Stimulated activated CD4-positive, alpha-beta T cell treated with anti-CD3 and anti-CD28 coated beads, Interleukin-4, amount 100 ng/mL, for 48 hours (primary cell): ENCODE measurements at places on chromosomes 2 and 18.

GRCh38 chr2:39179974-39180960, 59.4 kb upstream of the SOS1 start:
- no peak for DNase-seq

DNA sequence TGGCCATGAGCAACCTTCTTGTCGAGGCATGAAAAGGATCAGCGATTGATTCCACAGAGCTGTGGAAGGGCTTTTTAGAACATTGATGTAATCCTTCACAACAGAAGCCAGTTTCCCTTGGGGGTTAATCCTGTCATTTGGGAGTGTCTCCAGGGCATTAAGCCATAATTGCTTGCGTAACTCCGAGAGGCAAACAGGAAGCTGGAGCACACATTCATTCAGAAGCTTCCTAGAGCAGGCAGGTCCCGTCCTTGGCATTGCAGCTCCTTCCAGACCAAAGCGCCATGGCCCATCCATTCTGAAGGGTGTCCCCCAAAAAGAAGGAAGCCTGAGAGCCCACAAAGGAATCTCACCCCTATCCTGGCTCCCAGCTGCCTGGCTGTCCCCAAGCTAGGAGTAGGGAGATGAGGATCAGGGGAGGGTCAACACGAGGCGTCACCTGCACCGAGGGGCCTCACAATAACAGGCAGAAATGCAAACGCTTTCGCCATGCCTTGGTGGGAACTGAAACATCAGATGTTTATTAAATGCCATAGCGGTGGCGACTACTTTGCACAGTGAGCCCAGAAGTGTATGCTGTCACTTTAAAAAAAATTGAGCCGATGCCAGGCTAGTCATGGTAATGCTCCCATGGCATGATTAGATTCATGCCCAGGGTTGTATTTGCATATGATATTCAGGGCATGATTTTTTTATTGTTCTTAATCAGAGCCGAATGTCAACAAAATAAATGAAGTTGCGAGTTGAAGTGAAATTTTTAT, 339.4 kb downstream of the BCL11A start:
- no peak for DNase-seq

DNA sequence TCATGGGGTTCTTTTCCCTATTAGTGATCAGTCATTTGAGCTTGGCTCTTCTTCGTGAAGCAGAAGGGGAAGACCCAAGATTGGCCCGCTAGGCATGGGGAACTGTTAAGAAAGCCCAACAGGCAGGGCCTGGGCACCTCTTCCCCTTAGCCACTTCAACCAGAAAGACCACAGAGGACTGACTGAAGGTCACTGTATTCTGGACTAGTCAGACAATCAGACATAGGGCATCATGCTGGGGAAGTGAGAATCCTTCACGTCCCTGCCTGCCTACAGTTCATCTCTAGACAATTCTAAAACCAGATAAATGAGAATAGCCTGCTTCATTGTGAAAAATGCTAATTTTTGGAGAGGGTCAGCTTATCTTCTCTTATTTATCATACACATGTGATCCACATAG, 28.1 kb downstream of the FAP start:
- DNase-seq, result no peak

DNA sequence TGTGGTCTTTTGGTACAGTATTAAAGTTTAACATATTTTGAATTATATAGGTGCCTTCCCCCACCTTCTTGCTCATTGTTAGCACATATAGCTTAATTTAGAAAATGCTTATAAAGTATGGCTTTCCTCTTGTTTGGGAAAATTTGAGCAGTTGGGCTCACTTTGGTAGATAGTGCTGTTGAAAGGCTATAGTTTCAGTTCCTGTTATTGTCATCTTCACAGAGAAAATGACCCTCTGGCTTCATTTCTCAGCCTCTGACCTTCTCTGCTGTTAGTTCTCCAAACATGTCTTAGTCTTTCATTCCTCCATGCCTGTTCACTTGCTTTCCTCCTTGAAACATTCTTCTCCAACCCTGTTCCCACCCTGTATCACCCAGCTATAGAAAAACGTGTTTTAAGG, 200.6 kb downstream of the WDR7 start:
- DNase-seq, result no peak

DNA sequence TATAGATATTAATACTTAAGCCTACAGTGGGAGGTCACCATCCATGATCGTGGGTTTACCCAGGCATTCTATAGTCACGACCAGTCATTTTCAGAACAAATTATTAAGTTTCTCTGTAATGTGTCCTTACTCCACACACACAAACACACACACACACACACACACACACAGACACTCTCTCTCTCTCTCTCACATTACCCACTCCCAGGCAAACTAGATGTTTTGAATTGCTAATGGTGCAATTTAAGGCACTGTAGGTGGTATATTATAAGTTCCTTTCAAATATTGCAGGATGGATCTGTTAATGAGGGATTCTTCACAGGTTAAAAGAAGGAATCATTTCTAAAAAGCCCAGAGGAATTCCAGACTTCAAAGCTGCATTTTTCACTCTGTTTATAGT, 657.8 kb downstream of the MBD2 start:
- no peak for DNase-seq

DNA sequence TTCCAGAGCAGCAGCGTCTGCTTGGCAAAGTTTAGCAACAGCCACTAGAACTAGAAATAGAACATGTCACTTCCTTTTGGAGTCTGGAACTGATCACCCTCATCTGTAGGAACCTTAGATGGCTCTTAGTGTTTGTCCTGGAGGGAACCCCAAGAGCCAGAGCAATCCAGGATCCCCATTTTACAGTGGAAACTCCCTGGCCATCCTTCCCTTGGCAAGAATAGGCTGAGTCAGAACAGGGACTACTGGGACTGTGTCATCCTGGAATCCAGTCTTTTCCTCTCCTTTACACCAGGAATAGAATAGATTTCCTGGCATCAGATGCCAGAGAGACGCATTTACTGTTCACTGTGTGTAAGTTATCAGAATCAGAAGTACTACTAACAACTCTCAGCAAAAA, 33.2 kb upstream of the GRHL1 start:
- DNase-seq, result no peak

DNA sequence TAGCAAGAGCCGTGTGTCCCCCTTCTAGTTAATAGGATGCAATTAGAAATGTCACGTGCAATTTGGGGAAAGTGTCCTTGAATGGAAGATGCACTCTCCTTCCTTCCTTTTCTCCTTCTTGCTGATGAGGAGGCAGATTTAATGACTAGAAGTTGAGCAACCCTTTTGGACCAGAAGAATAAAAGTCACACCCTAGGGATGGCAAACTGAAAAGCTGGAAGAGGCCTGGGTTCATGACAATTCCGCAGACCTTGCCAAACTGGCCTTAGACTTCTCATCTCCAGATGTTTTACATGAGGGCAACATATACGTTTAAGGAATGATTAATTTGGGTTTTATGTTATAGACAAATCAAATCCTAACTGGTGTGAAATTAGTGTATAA, 38.6 kb upstream of the NCOA1 start:
- no peak for DNase-seq

DNA sequence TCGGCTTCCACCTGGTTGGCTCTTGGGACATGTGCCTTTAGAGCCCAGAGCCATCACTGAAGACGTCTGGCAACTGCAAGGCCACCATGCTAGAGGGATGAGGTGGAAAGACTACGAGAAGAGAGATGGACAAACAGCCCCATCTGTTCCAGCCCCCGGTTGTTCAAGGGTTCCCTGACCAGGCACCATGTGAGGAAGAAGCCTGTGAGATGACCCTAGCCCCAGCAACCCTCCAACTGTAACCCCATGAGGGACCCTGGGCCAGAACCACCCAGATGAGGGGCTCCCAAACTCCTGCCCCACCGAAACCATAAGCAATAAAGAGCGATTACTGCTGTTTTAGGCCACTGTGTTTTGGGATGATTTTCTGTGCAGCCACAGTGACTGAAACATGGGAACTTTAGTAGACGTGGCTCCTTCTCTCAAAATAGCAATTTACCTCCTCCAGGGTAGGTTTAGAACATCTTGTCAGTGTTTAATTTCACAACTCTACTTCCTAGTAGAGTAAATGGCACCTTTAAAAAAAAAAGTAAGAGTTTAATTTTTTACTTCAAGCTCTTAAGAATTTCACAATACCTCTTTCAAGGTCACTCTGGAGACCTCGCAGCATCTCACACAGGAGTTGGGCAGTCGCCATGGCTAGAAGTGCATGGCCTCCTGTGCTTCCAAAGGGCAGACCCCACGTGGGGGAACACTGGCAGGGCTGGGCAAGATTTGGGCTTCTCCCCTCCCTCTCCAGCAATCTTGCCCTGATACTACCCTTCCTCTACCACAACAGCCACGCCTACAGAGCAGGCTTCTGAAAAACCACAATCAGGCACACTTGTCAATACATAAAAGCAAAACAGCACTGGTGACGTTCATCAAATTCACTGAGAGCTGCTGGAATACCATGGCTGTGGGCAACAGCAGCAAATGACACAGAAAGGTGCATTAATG, 48.8 kb downstream of the TMEM163 start:
- no peak for DNase-seq

DNA sequence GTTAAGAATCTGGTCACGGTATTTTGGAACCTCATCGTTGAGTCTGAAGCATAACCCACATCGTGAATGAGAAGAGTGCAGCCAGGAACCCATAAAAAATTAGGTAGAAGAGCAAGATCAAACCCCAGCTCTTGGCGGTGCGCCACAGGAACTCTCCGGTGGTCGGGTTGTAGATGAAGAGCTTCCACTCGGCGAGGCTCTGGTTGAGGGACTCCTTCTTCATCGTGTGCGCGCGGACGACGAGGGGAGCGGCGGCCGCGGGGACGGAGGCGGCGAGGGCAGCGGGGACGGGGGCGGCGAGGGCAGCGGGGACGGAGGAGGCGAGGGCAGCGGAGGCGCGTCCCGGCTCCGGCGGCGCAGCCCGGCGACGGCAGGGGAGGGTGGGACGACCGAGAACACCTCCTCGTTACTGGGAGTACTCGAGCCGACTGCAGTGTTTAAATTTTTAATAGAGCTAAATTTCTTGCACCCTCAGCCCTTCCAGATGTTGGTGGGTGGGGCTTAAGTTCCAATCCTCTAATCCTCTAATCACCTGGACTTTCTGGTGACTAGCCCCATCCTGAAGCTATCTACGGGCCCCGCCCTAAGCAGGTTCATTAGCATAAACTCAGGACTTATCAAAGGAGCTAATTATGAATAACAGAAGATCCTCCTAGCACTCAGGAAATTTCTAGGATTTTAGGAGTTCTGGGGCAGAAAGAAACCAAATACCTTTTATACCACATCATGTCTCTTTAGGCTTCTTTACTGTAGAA, 20.4 kb upstream of the PAPOLG start:
- DNase-seq, result no peak

DNA sequence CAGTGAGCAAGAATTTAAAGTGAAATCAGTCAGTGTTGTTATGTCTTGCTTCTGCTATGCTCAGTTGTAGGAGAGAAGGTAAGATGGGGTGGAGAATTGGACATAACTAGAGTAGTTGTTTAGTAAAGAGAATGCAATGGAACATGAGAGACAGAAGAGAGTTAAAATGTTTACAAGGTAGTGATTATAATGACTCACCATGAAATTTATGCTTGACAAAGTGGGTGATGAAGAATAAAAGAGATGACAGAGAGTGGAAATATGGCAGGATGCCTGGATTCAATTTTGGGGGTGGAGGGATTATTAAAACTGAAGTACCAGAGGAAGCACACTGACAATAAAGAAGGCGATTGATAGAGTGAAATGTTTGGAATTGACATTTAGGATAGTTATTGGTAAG, 10.6 kb downstream of the SCG2 start:
- no peak for DNase-seq

DNA sequence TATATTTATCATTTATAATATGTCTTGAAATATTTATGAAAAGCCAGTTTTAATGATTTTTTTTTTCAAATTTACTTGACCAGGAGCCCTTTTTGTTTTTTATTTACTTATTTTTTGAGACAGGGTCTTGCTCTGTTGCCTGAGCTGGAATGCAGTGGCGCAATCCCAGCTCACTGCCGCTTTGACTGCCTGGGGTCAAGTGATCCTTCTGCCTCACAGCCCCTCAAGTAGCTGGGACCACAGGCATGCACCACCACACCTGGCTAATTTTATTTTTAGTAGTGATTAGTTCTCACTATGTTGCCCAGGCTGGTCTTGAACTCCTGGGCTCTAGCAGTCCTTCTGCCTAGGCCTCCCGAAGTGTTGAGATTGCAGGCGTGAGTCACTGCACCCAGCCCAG, 5.7 kb downstream of the EPB41L5 start:
- no peak for DNase-seq

GRCh38 chr2:62443886-62444285, 62.1 kb downstream of the TMEM17 start:
- no peak for DNase-seq
